ENCODE measurements at places on chromosomes 4 and X.

- no peak for DNase-seq
Measured at GRCh38 chr4:175951794-175952193, 113.8 kb upstream of the WDR17 start.

DNA sequence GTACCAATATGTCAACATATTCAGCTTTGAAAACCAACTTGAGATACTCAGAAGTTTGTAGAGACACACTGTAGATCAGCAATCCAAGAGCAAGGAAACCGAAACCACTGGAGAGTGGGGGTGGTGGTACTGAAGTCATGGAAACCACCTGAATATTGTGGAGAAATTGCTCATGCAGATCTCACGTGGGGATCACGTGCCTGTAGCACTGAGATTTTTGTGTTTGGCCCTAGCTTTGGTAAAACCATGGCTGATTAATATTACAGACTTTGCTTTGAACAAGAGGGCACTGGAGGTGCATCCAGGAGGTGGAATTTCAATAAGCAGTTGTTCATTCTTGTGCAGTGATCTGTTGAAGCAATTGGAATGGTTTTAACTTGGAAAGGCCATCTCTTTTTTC lies 47.2 kb downstream of the GBA3 start:
- DNase-seq, result peak; percentile 46

DNA sequence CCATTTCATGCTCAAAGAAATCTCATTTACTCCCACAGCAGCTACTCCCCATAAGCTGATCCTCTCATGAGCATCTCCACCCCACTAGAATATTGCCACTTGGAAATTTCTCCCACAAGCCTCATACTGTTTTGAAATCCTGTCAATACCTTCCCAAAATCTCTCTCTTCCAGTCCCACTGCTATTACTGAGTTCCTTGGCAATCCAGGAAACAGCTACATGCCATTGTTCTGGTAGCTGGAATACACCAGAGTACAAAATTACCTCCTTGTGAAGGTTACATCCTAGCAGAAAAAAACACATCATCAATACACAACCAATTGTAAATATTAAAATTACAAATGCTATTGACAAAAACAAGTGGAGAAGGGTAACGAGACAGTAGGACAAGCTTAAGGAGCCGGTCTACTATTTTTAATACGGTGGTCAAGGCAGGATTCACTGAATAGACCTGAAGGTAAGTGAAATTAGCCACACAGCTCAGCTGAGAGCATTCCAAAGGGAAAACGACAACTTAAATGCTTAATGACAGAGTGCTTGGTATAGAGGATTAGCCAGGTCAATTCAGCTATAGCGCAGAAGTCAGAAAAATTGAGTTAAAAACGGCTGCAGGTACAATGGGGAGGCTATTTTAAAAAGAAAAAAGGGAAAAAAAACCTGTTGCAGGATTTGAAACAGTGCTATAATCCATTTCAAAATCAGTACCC lies 6.4 kb downstream of the RPL9 start:
- peak; percentile 23 for DNase-seq

DNA sequence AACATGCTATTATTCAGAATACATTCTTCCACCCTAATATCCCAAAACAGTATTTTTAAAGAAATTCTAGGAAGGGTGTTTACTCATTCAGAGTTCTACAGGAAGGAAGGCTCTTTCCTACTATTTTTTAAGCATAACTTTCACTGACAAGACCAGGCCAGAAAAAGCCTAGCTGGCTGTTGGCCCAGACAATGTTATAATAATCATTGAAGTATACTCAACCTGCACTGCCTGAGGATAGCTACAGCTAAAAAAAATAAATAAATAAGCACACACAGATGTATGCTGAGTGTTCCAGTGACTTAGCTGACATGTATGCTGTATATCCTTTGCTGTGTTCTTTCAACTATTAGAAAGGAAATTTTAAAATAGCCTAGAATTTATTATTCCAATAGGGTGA lies 145.8 kb upstream of the SPRY1 start:
- DNase-seq, result no peak

DNA sequence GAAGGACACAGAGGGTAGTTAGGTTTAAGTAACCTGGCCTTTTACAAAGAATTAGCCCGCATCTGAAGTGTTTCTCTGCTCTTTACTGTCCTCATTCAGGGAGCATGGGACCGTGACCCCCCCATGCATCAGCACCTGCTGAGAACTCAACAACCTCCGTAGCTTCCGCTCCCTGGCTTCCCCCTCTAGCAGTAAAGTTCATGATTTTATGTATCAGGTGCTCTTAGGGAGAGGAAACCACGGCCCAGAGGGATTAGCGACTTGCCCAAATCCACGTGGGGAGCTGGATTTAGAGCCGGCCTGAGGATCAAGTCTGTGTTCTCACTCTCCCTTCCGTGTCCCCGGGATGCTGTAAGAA lies 284.6 kb upstream of the GATB start:
- no peak for DNase-seq

GRCh38 chr4:577499-578450 lies 1.7 kb upstream of the TMEM271 start:
- DNase-seq, result peak; percentile 90

GRCh38 chr4:74338792-74339333 lies 26.1 kb upstream of the EREG start:
- DNase-seq, result no peak

Data from DMS53 (cell line).